ENCODE measurements at places on chromosomes 4 and X.

DNA sequence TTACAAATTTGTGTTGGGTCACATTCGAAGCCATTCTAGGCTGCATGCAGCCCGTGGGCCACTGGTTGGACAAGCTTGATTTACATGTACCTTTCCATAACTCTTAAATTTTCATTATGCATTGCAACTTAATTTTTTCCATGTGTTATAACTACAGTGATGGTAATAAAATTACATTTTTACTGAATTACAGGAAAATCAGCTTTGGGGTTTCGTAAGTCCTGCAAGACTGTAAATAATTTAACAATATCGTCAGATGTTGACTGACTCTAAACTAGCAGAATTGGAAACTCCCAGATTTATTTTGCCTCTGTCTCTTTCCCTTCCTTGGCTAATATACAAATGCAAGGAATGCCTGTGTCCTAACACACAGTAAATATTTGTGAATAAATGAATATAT is 88.0 kb upstream of the RAPGEF2 start:
- DNase-seq: no peak

DNA sequence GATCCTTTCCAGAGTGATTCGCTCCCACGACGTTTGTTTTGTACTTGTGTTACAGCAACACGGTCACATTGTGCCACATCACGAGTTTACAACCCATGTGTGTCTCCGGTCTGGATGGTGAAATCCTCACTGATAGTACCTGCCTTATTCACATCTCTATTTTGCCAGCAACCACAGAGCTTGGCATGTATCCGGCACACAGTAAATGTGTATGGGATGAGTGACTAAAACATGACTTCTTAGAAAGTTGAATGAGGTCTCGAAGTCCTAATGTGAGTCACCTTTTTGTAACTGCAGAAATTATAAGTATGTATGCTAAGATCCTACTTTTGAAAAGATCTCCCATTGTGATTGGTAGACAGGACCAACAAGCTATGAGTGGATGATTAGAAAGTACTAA is 7.5 kb downstream of the STOX2 start:
- no peak for DNase-seq

- DNase-seq: no peak
These were observed 507.9 kb downstream of the TECRL start for GRCh38 chr4:63901304-63901703.

- DNase-seq: no peak
These were observed 83.2 kb upstream of the TBC1D9 start for GRCh38 chr4:140839406-140839805.

DNA sequence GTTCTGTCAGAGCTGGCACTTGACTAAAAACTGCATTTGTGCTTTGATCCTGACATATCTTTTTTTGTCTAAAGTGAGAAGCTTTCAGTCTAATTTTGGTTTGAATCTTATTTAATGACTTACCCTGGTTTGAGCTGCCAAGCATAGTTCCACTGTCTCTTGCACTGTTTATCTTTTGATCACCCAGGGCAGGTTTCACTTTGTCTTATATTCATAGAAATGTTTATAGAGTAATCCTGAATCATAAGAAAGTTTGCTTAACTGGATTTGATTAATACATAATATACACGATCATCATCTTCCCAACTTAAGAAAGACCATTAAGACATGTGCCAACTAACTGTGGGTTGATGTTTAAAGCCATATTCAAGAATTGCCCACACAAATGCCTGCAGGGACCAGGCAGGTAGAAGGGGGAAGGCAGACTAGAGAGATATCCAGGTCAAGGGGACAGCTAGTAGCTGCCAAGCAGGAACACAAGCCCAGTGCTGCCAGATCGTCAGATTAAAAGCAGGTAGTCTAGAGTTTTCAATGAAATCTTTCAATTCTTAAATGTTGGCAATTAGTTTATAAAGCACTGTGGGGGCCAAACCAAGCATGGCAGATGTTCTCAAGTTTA is 1.9 kb downstream of the GK start:
- DNase-seq: no peak

- DNase-seq: no peak
These were observed 79.2 kb downstream of the F11 start for GRCh38 chr4:186345184-186345583.

DNA sequence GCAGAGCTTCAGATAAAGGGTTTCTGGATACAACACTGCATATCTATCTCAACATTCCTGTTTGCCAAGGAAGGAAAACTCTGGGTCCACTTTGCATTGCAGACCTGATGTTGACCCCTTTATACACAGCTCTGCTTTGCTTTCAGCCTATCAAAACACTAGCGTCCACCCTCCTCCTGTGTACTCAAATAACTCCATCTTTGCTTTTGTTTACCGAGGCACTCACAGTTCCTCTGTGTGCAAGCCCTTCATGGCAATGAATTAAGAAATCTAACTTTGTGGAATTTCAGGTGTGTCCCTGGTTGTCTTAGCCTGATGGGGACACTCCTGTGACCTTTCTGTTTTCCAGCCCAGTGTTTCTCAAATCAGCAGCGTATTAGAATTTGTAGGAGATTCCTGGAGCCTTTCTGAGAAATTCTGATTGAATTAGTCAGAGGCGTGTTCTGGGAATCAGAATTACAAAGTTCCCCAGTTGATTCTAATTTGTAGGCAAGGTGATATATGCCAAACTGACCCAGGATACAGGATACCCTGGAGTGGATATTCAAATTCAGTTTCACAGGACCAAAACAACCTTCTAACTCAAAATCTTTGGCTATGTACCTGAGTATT is 68.6 kb downstream of the DTHD1 start:
- no peak for DNase-seq

DNA sequence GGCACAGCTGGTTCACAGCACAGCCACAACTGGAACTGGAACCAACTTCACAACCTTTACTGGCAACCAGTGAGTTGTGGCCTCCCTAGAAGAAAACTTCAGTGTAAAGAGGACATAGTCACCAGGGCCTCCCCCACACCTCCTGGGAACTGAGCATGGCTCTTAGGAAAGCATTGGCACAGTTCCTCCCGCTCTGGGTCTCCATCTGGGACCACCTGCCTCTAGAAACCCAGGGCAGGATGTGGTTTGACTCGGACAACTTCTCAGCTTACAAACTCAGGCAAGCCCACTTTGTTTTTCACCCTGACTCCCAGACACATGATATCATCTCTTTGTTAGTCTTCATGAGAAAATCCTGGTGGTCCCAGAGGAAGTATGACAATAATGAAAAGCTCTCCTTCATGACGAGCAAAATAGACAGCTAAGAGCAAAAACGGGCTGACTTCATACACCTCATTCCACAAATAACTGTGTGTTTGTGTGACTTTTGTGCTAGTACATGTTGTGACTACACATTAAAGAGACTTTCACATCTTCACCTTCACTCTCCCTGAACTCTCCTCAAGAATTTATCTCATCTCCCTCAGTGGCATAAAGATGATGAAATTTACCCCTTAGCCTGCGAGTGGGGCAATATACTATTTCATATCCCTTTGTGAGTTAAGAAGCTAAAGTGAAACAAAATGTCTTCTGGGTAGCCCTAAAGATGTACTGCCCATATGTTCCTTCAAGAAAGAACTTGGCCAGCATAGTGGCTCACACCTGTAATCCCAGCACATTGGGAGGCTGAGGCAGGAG is 75.4 kb downstream of the SH3KBP1 start:
- no peak for DNase-seq

DNA sequence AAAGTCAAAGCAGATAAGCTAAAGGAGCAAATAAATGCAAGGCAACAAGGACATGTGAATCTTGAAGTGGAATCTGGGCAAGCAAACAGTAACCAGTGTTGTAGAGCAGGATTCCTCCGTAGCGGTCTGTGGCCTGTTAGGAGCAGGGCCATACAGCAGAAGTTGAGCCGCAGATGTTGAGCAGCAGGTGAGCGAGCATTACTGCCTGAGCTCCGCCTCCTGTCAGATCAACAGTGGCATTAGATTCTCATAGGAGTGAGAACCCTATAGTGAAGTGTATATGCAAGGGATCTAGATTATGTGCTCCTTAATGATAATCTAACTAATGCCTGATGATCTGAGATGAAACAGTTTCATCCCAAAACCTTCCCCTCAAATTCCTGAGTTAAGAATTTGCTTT is 550.7 kb downstream of the ADGRL3 start:
- DNase-seq: no peak

GRCh38 chr4:79211490-79211889 is 114.4 kb downstream of the NAA11 start:
- no peak for DNase-seq

DNA sequence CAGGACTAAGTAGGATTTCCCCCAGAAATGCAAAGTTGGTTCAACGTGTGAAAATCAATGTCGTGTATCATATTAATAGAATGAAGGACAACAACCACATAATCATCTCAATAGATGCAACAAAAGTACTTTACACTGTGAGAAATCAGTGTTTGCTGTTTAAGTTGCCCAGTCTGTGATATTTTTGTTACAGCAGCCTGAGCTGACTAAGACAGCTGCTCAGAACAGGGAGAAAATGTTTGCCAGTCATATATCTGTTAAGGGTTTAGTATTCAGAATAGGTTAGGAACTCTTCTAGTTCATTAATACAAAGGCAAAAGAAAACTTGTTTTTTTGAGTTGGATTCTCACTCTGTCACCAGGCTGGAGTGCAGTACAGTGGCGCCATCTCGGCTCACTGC is 12.5 kb downstream of the MAEA start:
- no peak for DNase-seq

- DNase-seq: no peak
These were observed 3.0 kb upstream of the NXT2 start for GRCh38 chrX:109533631-109534030.

- no peak for DNase-seq
These were observed 248.6 kb upstream of the VEGFC start for GRCh38 chr4:177041356-177041755.

DNA sequence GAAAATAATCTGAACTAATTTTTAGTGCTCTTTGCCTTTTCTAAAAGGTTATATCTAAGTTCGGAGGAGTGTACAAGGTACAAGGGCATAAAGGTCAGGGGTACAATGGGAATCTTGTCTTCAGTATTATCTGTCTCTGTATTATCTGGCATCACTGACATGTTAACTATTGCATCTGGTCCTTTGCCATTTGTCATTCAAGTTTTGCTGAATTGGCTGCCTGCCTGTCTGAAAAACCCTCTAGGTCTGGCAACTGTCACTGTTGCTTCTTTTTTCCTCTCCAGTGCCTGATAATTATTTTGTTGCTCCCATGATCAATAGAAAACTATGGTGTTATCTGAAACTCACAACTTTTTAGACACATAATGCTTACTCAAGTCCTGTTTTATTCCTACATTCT is 112.5 kb upstream of the STK26 start:
- no peak for DNase-seq

GRCh38 chrX:34909151-34909550 is 33.4 kb upstream of the FAM47B start:
- no peak for DNase-seq

- DNase-seq: no peak
These were observed 401 bp upstream of the EDNRA start for GRCh38 chr4:147480502-147480890.

GRCh38 chr4:168162604-168163003 is 70.3 kb downstream of the ANXA10 start:
- no peak for DNase-seq

- DNase-seq: no peak
These were observed 58.0 kb upstream of the EGFL6 start for GRCh38 chrX:13511241-13511943.

DNA sequence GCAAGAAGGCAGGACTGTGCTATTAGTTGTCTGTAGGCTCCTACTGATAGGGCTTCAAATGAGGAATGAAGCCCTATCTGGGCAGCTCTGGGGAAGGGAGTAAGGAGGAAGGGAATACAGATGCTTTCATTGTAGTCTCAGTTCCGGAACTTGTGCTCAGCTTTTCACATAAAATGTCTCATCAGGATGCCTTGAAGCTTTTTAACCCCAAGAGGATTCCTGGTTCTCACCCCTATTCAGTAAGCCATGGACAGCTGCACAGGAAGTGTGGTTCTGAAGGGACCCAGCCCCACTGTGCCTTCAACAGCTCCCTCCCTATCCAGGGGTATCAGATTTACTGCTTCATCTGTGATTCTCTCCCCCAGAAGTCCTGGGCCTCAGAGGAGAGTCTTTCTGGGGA is 5.0 kb downstream of the ARMCX5 start:
- no peak for DNase-seq

DNA sequence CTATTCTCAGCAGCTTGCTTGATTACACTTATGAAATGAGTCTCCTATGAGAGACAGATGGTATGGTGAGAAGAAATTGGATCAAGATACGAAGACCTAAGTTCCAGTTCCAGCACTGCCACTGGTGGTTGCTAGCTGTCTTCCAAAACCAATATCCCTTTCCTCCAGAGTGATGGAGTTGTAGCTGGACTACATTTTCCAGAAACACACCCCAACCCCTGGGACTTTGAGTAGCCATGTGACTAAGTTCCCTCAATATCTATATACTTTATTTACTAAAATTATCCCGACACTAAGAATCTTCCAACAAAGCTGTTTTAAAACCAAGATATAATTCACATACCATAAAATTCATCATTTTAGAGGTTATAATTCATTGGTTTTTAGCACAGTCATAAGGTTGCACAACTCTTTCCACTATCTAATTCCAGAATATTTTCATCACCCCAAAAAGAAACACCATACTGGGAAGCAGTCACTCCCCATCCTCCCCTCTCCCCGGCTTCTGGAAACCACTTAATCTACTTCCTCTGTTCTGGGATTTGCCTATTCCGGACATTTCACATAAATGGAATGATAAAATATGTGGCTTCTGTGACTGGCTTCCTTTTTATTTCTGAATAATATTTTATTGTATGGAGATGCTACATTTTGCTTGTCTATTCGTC is 118.0 kb downstream of the MANBA start:
- DNase-seq: no peak

DNA sequence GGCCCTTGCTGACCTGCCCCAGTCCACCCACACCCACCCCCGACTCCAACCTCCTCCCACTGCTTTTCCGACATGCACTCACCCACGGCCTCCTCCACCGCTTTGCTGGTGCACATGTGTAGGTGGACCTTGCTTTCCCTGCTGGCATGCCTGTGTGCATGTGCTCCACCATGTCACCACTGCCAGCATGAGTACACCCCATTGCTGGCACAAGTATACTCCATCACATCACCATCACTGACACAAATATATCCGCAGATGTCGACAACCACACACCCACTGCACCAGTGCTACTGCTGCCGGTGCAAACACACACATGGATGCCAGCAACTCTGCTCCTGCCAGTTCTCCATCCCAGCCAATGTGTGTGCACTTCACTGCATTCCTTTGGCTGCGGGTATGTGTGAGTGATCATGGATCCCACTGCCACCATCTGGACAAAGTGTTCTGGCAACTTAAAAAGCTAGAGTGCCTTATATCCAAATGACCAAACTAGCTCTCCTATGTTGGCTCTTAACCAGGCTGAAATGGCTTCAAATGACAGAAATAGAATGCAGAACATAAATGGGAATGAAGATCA is 1072.3 kb downstream of the RAPGEF2 start:
- DNase-seq: no peak

- no peak for DNase-seq
These were observed 77.7 kb downstream of the FAM13A start for GRCh38 chr4:88979276-88979675.
